ENCODE measurements at places on chromosomes 5 and 9.

DNA sequence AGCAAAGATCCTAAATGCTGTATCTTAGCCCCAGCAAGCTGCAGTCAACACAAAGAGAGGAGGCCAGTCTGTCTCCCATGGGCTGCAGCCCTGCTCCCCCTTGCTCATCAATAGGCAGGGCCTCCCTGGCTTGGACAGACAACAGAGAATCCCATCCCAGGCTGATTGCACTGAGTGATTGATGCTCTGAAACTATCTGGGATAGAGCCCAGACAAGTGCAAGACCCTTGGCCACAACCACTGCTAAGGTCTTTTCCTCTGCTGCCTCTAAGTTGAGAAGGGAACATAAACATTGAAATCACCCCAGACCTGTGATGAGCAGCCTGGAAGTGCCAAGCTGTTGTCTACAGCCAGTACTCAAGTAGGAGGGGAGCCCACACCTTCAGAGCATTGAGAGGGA lies 661.0 kb upstream of the CDH18 start:
- DNase-seq = no peak

DNA sequence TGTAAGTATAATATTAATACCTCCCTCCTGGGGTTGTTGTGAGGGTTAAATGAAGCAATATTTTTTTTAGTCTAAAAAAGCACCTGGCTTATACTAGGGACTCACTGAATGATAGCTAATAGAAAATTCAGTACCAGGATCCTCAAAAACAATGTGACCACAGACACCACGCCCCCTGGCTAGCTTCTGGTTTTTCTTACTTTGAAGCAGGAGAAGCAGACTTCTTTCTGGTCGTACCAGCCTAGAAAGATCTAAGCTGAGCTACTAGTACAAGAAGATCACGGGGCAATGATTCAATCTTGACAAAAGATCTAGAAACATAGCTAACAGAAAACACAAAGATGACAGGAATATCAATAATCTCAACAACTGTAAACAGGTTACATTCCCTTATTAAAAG lies 218.5 kb upstream of the SLC30A5 start:
- DNase-seq = no peak

GRCh38 chr5:7208938-7209337 lies 187.0 kb upstream of the ADCY2 start:
- no peak for DNase-seq

DNA sequence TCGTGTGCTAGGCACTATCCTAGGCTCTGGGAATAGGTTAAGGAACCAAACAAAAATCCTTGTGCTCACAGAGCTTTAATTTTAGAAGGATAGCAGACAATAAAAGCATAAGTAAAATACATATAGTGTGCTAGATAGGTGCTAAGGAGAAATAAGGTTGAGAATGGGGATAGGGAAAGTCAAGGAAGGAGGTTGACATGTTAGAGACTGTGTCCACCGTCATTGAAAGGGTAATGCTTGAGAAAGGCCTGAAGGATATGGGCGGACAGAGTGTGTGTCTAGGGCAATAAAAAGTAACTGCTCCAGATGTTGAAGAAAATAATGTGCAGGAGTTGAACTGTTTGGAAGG lies 482 bp upstream of the TDRD7 start:
- no peak for DNase-seq

DNA sequence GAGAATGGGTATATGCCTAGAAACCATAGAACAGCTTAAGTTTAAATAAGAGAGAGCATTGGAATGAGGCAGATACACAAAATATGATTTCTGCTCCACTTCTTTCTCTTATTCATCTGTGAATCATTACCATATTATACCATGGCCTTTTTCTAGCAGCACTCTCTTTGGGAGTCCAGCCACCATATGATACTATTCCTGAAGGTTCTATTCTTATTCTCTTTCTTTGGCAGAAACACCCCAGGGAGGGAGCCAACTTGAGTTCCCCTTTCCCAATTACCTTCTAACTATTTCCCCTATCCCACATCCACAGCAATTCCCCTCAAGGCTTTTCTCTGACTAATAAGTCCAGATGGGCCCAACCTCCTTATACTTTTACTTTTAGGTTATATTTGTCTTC lies 55.9 kb downstream of the NDUFAF2 start:
- no peak for DNase-seq

GRCh38 chr5:181255276-181255675 lies 5.7 kb downstream of the TRIM52 start:
- no peak for DNase-seq

DNA sequence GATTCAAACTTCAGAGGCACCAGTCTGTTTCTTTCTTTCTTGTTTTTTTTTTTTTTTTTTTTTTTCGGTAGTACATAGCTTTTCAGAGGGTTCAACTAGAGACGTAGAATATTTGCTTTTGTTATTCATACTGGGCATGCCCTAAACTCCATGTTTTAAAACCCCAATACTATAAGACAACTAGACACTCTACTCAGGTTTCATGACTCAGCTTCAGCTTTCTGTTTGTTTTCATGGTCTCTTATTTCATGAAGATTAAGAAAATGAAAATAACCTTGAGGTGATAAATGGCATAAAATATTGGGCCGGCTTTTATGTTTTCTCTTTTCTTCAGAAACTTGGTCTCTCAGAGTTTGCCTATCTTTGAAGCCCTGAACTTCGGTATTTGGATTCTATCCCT lies 2126.3 kb upstream of the ACO1 start:
- no peak for DNase-seq

DNA sequence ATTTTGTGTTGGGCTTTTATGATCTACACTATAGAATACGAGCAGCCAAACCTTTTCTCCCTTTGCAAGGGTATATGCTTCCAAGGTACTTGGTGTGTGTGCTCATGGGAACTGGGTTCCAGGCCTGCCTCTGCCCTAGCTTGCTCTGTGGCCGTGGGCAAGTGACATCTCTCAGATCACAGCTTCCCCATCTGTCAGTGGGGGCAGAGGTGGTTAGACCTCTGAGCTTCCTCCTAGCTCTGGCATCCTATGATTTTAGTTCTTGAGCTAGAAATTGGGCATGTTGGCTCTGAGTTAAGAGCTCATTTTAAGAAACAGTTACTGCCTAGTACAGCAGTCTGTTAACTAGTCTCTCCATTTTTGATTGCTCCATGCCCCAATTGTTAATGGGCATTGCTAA lies 12.5 kb upstream of the CCNJL start:
- DNase-seq = no peak

DNA sequence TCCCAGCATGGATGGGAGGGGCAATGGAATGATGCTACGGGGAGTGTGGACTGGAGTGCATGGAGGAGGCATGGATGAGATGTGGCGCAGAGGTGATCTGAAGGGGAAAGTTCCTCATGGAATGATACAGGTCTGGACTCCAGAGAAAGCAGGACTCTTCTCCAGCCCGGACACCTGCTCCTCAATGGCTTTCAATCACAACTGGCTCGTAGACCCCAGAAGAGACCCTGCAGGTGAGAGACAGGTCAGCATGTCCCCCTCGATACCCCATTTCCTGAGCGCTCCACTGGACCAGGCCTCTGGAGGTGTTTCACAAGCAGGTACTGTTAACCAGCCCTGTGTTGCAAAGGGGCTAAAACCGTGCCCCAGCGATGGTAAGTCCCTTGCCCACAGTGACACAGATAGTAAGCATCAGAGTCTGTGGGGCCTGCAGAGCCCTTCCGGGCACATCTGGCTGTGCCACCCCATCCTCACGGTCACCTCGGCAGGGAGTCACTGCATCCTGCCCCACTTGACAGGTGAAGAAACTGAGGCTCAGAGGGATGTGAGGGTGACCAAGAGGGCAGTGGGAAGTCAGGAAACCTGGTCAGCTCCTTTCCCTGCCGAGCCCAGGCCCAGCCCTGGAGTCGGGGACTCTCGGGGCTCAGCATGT lies 5.5 kb upstream of the DPM2 start:
- DNase-seq = no peak

- DNase-seq = no peak
Measured at GRCh38 chr5:107468276-107468675, 202.5 kb downstream of the EFNA5 start.

DNA sequence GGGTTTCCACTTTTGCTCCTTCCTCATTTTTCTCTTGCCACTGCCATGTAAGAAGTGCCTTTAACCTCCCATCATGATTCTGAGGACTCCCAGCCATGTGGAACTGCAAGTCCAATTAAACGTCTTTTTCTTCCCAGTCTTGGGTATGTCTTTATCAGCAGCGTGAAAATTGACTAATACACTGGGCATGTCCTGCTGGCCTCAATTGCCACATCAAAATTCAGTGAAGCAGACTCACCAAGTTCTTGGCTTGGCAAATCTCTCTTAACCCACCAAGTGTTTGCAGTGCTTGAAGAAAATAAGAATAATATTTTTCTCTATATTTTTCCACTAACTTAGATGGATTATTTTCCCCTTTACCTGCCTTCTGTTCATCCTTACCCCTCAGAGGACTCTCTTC lies 212.0 kb downstream of the BRINP1 start:
- no peak for DNase-seq
